GM03348 (cell line): ENCODE measurements at places on chromosomes 7 and 10.
A peak's percentile ranks its signal among the peaks of the same experiment; 100 is the strongest.

DNA sequence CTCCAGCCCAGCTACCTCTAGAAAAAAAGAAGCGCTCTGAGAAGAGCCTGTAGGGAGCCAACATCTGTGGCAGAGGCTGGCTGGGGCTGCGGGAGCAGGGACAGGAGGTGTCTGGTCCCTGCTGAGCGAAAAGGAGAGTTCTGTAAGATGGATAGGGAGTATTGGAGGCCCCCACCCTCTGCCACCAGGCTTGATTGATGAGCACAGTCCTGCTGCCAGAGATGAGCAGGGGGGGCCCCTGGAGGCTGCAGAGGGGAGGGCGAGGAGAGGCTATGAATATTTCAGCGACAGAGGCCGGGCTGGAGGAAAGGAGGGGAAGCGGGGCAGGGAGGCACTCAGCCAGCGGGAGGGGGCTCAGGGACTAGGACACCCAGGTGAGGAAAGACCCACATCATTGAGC lies 44.5 kb upstream of the HSPB1 start:
- no peak for DNase-seq

DNA sequence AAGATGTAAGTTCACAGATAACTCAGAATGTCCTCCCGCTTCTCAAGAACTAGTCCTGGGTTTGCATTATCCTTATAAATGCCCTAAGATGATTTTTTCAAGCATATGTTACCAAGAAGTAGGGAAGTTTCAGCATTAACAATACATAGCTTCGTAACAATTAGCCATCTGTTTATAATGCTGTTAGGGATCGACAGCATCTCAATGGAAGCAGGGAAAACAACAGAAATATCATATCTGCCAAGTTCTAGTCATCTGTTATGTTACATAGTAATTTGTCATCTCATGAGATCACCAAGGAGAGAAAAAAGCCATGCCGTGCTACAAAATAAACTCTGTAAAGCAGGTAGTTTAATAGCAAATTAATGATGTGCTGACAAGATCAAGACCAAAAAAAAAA lies 731.5 kb upstream of the C7orf33 start:
- no peak for DNase-seq

DNA sequence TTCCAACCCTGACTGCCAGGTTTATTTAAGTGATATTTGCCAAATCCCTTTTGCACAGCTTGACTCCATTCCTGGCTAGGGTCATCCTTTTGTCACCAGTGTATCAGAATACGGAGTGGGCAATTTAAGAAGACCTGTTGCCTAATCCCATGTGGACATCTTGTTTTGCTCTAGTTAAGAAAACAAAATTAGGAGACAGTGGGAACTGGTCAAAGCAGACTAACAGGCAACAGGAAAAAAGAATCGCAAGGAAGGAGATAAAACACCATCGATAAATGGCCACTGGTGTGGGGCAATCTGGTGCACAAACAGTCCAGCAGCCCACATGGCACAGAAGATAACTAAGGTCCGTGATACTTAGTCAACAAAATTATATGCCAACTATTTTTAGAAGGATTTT lies 21.4 kb downstream of the KDM7A start:
- DNase-seq = no peak

- no peak for DNase-seq
Measured at GRCh38 chr10:124313374-124313773, 105.3 kb downstream of the OAT start.

- DNase-seq = no peak
Measured at GRCh38 chr7:31408140-31408729, 67.7 kb upstream of the NEUROD6 start.

GRCh38 chr7:150875791-150876190 lies 23.5 kb downstream of the AOC1 start:
- no peak for DNase-seq

DNA sequence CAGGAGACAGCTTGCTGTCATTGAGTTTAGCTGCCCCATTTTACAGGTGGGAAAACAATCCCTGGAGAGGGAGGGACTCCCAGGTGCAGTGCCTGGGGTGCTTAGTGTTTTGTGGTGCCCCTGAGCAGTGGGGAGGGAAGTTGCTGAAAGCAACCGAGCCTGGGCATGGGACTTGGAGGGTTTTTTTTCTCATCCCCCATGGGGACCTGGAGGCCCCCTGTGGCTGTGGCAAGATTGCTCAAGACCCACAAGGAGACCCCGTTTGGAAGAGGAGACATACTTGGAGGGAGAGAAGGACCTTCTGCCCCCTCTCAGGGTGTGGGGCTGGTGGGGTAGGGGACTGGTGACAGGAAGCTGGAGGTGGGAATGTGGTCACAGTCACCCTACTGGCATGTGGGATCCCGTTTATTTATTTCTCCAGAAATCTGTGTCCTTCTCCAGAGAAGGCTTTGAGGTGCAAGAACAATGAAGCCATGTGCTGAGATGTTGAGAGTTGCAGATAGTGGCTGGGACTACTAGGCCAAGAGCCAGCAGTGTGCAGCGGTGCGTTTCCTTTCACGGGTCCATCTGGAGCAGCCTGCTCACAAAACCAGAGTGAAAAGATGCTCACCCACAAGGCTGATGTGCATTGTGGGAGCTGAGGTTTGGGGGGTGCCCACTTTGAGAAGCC lies 21.5 kb downstream of the ZMIZ1 start:
- DNase-seq = peak; percentile 37

GRCh38 chr10:91108820-91109219 lies 111.6 kb upstream of the PCGF5 start:
- no peak for DNase-seq

DNA sequence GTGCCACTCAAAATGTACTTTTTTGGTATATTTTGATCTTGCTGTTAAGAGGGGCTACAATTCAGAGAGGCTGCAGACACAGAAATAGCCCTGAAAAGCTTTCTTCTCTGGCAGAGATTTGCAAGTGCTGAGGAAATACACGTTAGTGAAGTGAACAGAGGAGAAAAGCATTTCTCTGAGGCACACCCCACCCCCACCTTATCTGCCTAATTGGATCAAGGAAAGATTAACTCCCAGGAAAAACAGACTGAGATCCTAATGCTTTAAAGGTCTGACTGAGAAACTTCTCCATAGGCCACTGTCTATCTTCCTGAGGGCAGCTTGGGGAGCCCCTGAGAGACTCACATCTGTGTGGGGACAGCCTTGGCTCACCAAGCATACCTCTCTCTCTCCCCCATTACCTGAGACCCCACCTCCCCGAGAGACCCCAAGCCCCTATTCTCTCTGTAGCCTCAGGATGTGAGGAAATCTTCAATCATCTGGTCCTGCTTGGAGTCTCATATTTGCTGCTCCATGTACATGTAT lies 14.8 kb upstream of the AKR1C3 start:
- DNase-seq = no peak

- DNase-seq = peak; percentile 70
Measured at GRCh38 chr10:71737834-71738197, 18.2 kb upstream of the C10orf105 start.

GRCh38 chr7:10034843-10035556 lies 938.7 kb upstream of the PHF14 start:
- no peak for DNase-seq

DNA sequence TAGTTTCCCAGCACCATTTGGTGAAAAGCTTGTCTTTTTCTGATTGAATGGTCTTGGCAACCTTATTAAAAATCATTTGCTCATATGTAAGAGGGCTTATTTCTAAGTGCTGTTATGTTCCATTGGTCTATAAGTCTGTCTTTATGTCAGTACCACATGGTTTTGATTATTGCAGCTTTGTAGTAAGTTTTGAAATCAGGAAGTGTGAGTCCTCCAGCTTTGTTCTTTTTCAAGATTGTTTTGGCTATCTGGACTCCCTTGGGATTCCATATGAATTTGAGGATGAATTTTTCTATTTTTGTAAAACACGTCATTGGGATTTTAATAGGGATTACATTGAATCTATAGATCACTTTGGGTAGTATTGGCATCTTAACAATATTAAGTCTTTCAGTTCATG lies 5.4 kb downstream of the KIF11 start:
- DNase-seq = no peak

- DNase-seq = no peak
Measured at GRCh38 chr10:18226336-18226735, 86.1 kb downstream of the CACNB2 start.

- DNase-seq = no peak
Measured at GRCh38 chr7:155710031-155710430, 65.6 kb downstream of the RBM33 start.

DNA sequence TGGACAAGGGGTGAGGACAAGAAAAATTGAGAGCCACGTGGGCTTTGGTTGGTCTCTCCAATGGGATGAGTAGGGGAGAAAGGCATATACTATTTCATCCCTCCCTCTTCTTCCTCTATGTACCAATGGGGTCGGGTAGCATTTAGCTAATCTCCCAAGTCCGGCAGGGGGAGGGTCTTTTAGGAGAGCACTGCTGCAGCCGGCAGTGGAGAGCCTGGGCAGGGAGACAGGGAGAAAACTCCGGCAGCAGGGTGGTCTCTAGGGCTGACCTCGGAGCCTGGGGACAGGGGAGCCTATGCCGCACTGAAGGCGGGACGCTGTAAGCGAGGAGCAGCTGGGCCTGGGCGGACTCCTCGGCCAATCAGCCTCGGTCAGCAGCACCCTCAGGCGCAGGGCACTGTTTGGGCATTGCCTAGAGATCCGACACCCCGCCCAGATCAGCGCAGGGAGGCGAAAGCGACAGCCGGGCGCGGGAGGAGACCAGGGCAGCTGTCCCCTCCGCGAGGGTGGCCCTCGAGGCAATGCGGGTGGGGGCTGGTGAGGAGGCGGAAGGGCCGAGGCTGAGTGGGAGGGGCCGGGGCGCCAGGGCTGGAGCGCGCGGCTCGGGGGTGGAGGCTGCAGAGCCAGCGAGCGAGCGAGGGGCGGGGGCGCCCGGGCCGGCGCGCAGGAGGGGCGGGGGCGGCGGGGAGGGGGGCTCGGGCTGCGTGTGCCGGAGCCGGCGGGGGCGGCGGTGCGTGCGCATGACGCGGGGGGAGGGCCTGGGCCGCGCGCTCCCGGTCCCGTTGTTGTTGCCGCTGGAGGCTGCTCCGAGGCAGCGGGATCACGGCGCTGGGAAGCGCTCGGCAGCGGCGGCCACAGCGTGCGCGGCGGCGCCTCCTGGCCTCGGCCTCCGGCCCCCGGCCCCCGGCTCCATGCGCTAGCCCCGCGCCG lies at the start of gene AGAP3:
Gene AGAP3 (plus strand): TSS at position 785 of the 930 bp plus-strand sequence. CDS start 267 bp downstream, outside the sequence.
- peak; percentile 96 for DNase-seq

DNA sequence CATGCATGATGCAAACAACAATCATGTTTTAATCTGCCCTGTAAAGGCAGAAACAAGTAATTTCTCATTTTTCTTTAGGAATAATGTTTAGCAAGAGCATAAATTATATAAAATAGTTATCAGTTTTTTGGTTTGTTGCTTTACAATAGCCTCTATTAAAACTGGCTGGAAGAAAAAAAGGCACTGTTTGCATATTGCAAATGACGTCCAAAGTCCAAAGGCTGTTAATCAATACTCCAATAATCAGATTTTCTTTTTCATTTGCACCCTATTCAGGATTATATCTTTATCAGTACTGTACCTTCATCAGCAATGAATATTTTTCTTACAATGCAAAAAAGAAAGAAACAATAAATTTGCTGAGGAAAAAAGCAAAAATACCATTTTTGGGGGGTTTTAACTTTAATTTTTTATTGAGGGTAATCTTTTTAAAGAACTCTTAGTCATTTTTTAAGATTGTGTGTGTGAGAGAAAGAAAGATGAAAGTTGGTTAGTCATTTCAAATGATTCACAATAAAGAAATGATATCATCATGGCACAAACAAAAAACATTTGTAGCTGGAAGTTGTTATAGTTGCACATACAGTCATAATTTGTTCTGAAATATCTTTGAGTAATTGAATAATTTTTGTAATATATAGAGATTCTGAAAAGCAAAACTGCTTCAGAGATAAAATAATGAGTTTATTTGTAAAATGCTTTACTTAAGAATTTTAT lies 44.4 kb upstream of the AKR1C2 start:
- peak; percentile 60 for DNase-seq

- DNase-seq = no peak
Measured at GRCh38 chr10:73916761-73917470, 6.0 kb downstream of the PLAU start.

- DNase-seq = no peak
Measured at GRCh38 chr7:38702002-38702535, 70.9 kb upstream of the AMPH start.
